ENCODE measurements at places on chromosomes 4 and X.

GRCh38 chr4:36208893-36209473 is 35.3 kb downstream of the ARAP2 start:
- no peak for DNase-seq

DNA sequence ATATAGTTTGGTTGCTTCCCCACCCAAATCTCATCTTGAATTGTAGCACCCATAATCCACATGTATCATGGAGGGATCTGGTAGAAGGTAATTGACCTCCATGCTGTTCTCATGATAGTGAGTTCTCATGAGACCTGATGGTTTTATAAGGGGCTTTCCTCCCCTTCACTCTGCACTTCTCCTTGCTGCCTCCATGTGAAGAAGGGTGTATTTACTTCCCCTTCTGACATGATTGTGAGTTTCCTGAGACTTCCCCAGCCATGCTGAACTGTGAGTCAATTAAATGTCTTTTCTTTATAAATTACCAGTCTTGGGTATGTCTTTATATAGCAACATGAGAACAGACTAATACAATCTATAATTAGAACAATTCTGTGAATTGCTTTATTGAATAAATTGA is 11.9 kb upstream of the DCAF4L1 start:
- no peak for DNase-seq

DNA sequence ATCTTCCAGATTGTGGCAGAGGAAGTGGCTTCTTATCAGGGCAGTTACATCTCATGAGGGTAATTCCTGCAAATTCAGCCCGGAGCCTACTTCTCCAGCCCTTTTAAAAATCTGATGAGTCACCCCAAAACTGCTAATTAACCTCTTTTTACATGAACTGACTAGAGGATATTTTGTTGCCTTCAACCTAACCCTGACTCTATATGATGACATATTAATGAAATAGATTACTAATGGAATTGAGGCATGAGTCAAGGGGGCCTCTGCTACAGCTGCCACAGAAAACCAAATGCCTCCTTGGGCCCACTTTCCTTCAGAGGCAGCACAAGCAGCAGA is 72.5 kb downstream of the QRFPR start:
- no peak for DNase-seq

GRCh38 chr4:6946497-6946896 is 36.9 kb downstream of the TBC1D14 start:
- DNase-seq = no peak

GRCh38 chr4:112141366-112142138 is 3.7 kb upstream of the FAM241A start:
- DNase-seq = no peak

DNA sequence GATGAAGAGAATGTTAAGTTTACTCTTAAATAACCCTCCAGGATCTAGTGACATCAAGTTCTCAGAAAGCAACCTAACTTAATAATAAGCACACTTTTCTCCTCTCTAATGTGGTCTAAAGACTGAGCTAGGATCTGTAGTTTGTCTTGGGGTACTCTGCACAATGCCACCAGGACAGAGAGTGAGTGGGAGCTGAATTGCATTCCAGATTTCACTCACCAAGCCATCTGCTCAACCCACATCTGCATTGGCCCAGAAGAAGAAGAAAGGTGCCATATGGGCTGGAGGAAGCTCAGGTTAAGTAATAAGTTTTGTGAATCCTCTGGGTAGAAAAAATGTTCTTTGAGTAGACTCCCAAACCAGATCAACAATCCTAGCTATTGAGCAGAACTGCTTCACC is 384.6 kb downstream of the PPP3CA start:
- DNase-seq = no peak

- no peak for DNase-seq
Observed at GRCh38 chr4:29734343-29735213, 985.6 kb upstream of the PCDH7 start.

DNA sequence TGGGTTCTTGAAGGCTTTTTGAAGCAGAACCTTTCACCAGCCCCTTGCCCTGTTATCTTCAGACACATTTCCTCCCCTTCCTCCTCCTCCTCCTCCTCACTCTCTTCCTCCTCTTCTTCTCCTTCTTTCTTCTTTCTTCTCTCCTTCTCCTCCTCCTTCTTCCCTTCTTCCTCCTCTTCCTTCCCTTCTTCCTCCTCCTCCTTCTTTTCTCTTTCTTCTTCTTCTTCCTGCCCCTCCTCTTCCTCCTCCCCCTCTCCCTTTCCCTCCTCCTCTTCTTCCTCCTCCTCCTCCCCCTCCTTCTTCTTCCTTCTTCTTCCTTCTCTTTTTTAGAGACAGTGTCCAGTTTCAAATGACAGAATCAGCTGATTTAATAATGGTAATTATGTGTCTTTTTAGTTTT is 226.0 kb downstream of the DKK2 start:
- DNase-seq = no peak

DNA sequence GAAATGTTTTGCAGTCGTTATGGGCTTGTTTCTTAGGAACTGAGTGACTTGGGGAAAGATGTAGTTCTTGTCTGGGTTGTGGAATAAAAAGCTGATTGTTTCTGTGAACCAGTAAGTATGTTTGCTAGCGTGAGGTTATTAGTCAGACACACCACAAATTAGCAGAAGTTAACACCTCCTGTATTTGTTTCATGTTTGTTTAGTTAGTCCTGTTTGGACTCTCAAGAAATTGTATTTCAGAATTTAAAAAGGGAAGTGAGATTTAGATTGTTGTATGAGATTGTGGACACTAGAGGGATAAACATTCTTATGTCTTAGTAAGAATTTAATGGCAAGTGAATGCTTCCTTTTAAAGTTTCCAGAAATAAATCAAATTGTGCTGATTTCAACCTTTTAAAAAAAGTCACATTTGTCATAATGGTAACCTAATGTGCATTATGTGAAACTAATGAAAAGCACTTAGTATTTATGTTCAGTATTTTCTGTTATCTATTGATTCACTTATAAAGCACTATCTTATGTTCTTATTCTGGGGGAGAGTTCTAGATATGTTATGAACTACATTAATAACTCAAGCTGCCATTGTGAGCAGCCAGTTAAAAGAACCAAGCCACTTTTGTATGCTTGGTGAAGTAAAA is 25.6 kb downstream of the ATP10D start:
- no peak for DNase-seq
